GM12878 (cell line): ENCODE measurements at places on chromosomes 2 and 18.

- H3K4me1 ChIP-seq: no peaks in the 10 kb centered on the region
- no peak overlapping the region for H3K4me3 ChIP-seq
- H3K36me3 ChIP-seq: no peaks in the 10 kb centered on the region
- H3K27me3 ChIP-seq: no peaks in the 10 kb centered on the region
Measured at GRCh38 chr2:36633470-36634092, 35.6 kb upstream of the FEZ2 start.

GRCh38 chr2:98188351-98189046, 101.5 kb downstream of the VWA3B start:
- no peaks in the 10 kb centered on the region for H3K27me3 ChIP-seq
- no peaks in the 10 kb centered on the region for H3K36me3 ChIP-seq
- H3K27ac ChIP-seq: no peak overlapping the region
- DNase-seq: no peak
- no peak overlapping the region for H3K4me3 ChIP-seq

DNA sequence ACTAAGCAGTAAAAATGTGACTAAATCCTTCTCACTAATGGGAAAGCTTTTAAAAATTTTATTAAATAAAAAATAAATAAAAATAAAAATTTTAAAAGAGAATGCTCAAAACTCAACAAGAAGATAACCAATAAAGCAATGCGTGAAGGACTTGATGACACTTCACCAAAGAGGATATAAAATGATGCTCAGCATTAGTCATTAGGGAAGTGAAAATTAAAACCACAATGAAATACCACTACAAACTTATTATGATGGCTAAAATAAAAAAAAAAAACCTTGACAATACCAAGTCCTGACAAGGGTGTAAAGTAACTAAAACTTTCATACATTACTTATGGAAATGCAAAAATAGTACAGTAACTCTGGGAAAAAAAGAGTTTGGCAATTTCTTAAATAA, 3.3 kb upstream of the WDR75 start:
- peaks cover 9% of the 10 kb centered on the region; the same call in 1 of the 2 replicates for H3K4me1 ChIP-seq
- H3K4me3 ChIP-seq: no peak overlapping the region
- DNase-seq: no peak

GRCh38 chr2:96758987-96759386, 1.7 kb upstream of the CNNM4 start:
- H3K36me3 ChIP-seq: no peaks in the 10 kb centered on the region
- H3K27me3 ChIP-seq: no peaks in the 10 kb centered on the region
- no peak overlapping the region for H3K27ac ChIP-seq

DNA sequence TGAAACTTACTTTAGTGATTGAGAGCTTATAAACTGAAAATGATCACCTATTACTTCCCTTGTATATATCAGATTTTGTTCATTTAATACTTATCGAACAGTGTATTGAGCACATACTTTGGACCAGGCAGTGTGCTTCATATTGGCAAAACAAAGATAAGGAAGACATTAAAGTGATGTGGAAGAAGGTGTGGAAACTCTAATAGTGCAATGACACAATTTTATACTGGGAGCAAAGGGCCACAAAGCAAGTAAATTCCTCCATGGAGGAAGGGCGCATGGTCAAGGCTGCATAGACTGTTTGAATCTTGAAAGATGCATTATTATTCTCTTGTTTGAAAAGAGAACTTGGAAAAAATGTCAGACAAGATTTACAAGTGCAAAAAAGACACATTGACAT, 936.5 kb upstream of the DDX18 start:
- DNase-seq: no peak
- H3K4me3 ChIP-seq: no peak overlapping the region
- no peaks in the 10 kb centered on the region for H3K27me3 ChIP-seq
- no peaks in the 10 kb centered on the region for H3K4me1 ChIP-seq
- H3K27ac ChIP-seq: no peak overlapping the region

- no peaks in the 10 kb centered on the region for H3K36me3 ChIP-seq
- H3K4me1 ChIP-seq: no peaks in the 10 kb centered on the region
- DNase-seq: no peak
- no peaks in the 10 kb centered on the region for H3K27me3 ChIP-seq
- no peak overlapping the region for H3K27ac ChIP-seq
- no peak overlapping the region for H3K4me3 ChIP-seq
Measured at GRCh38 chr18:58580078-58580477, 48.8 kb downstream of the ALPK2 start.

GRCh38 chr2:217988014-217988839, 14.6 kb downstream of the TNS1 start:
- no peak overlapping the region for H3K27ac ChIP-seq
- no peaks in the 10 kb centered on the region for H3K27me3 ChIP-seq
- H3K4me3 ChIP-seq: no peak overlapping the region
- H3K36me3 ChIP-seq: no peaks in the 10 kb centered on the region
- no peaks in the 10 kb centered on the region for H3K4me1 ChIP-seq

DNA sequence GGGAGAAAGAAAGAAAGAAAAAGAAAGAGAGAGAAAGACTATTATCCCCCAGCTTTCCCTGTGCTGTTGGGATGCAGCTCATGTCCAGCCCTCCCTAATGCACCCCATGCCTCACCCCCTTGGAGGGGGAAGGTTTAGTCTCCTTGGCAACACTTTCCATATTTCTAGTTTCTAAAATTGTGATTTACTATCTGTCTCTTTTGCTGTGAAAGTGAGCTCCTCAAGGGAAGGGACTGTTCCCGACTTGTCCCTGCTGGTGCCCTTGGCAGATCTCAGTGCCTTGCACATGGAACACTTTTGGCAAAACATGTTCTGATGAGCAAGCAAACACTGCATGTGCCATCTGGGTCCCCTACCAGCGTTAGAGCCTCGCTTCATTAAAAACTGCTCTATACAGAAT, 11.7 kb upstream of the NAPG start:
- H3K4me3 ChIP-seq: no peak overlapping the region
- H3K27me3 ChIP-seq: peaks cover 4% of the 10 kb centered on the region; the same call in 1 of the 2 replicates
- no peaks in the 10 kb centered on the region for H3K4me1 ChIP-seq
- DNase-seq: no peak
- no peak overlapping the region for H3K27ac ChIP-seq

DNA sequence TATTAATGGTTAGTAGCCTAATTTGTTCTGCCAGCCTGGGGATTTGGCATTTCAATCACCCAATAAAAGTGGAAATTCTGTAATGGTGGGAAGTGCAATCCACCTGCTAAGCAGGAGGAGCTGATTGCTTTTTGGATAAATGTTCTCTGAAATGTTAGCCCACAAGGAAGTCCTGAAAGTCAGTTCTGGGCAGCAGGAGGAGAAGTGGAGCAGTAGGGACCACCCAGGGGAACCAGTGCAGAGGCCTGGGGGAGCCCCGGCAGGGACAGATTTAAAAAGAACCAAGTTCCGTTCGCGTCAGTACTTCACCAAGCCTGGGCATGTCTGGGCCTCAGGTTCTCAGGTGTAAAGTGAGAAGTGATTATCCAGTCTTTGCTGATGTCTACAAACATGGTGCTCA, 248.5 kb upstream of the RAB6C start:
- H3K4me1 ChIP-seq: no peaks in the 10 kb centered on the region
- H3K27ac ChIP-seq: no peak overlapping the region
- no peak for DNase-seq
- no peak overlapping the region for H3K4me3 ChIP-seq

DNA sequence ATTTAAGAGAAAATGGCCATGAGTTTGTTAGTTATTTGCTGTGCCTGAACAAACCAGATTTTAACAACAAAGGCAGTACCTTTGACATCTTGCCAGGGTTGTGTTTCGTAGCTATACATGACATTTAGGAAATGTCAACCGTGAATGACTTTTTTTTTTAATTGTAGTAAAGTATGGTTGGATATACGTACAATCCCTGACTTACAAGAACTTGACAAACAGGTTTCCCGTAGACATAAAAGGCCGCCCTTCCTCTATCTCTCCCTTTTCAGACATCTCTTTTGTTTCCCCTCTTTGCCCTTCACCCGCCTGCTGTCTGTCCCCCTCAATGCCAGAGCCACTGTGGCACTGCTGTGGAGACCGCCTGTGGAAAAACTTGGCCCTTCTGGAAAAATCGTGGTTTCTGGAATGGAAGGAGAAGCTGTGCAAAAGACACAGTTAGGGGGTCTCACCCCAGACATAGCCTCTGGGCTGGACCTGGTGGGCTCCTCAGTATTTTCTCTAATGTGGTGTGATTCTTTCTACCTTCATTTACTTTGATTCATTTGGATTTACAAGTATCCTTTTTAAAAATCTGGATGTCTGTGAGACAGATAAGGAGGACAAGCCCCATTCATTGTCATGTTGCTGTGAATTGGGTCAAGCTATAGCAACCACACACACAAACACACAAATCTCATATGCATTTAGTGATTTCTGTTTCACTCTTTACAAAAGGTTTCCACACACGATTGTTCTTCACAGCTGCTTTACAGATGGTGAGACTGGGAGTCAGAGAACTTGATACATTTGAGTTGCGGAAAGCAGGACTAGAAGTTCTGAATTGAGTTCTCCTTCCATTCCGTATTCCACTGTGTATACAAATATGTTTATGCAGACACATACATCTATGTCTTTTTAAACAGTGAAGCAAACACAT, 48.6 kb downstream of the SPATS2L start:
- H3K4me3 ChIP-seq: no peak overlapping the region
- no peak overlapping the region for H3K27ac ChIP-seq
- H3K27me3 ChIP-seq: no peaks in the 10 kb centered on the region
- H3K36me3 ChIP-seq: no peaks in the 10 kb centered on the region

- no peaks in the 10 kb centered on the region for H3K36me3 ChIP-seq
- no peak overlapping the region for H3K4me3 ChIP-seq
- no peak overlapping the region for H3K27ac ChIP-seq
- DNase-seq: no peak
- H3K4me1 ChIP-seq: no peaks in the 10 kb centered on the region
- H3K27me3 ChIP-seq: no peaks in the 10 kb centered on the region
Measured at GRCh38 chr18:79611040-79611681, 68.4 kb upstream of the CTDP1 start.

GRCh38 chr18:41165625-41166024, 789.4 kb upstream of the PIK3C3 start:
- H3K27ac ChIP-seq: no peak overlapping the region
- H3K27me3 ChIP-seq: no peaks in the 10 kb centered on the region
- H3K4me3 ChIP-seq: no peak overlapping the region

DNA sequence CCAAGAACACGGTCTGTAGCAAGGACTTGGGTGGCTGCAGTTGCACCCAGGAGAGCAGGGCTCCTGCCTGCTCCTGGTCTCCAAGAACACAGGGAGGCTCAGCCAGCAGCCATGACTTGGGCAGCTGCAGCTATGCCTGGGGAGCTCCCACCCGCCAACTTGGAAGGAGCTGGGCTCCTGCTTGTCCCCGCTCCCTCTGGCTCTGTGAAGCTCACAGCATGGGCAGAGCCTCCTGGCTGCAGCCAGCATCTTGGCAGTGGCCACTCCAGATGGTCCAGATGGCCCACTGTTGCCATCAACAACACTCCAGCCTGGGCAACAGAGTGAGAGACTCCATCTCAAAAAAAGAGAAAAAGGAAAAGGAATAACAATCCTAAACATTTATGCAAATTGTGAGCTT, 5.2 kb downstream of the ZSCAN30 start:
- H3K36me3 ChIP-seq: peaks cover 8% of the 10 kb centered on the region; the same call in 1 of the 2 replicates
- DNase-seq: no peak
- H3K27ac ChIP-seq: no peak overlapping the region
- H3K4me3 ChIP-seq: no peak overlapping the region
- H3K4me1 ChIP-seq: no peaks in the 10 kb centered on the region; the same call in 1 of the 2 replicates
- no peaks in the 10 kb centered on the region for H3K27me3 ChIP-seq

- H3K4me1 ChIP-seq: no peaks in the 10 kb centered on the region
- H3K4me3 ChIP-seq: no peak overlapping the region
- H3K27ac ChIP-seq: no peak overlapping the region
- DNase-seq: no peak
Measured at GRCh38 chr2:237322564-237322963, 91.4 kb downstream of the COL6A3 start.

GRCh38 chr18:41326311-41326710, 628.7 kb upstream of the PIK3C3 start:
- no peaks in the 10 kb centered on the region for H3K27me3 ChIP-seq
- DNase-seq: no peak
- H3K36me3 ChIP-seq: no peaks in the 10 kb centered on the region

GRCh38 chr18:12928206-12928605, 19.6 kb upstream of the SEH1L start:
- no peaks in the 10 kb centered on the region for H3K36me3 ChIP-seq
- H3K27ac ChIP-seq: no peak overlapping the region
- H3K4me1 ChIP-seq: no peaks in the 10 kb centered on the region
- DNase-seq: no peak

DNA sequence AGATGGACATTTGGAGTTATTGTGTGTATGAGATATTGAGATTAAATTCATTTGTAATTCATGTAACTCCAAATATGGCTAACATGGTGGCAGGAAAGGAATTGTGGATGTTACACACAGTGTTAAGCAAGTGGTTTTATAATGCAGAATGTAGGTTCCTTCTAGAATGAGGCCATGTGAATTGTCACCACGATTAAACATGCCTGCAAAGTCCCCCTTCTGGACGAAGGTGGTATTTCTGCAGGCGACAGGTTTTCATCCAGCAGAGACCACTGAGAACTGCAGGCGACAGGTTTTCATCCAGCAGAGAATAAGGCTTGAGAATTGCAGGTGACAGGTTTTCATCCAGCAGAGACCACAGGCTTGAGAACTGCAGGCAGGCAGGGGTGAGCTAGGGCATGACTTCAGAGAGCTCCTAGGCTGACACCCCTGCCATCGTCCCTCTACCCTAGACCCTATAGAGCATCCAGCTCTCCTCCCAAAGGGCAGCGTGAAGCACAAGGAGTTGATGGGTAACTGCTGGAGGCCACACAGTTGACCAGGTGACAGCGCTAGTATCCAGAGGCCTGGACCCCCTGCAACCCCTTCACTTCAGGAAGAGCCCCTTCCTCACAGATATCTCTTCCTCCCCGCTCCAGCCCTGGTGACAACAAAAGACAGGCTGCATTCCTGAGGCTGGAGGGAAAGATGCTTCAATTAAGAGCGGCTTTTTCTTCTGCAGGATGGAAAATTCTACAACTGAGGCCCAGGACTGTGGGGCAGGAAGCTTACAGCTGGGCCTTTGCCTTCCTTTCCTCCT, 175.8 kb downstream of the LOXHD1 start:
- no peak overlapping the region for H3K4me3 ChIP-seq
- H3K36me3 ChIP-seq: no peaks in the 10 kb centered on the region
- no peaks in the 10 kb centered on the region for H3K4me1 ChIP-seq
- DNase-seq: no peak
- H3K27ac ChIP-seq: no peak overlapping the region

DNA sequence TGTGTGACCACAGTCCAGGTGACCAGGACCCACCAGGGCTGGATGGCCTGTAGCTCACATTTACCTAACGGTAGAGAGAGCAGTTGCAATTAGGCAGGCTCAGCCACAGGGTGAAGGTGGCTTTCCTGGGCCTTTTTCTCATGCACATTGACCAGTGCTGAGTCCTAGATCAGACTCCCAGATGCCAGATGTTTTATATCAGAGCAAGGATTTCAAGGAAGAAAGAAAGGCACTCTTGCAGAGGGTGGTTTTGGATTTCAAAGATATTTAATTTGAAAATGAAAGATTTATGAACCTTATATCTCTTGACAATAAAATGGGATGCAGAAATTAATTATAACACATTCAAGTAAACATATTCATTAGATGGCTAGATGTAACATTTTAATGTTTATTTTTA, 694.2 kb upstream of the GYPC start:
- no peaks in the 10 kb centered on the region for H3K27me3 ChIP-seq
- no peaks in the 10 kb centered on the region for H3K36me3 ChIP-seq
- H3K4me3 ChIP-seq: no peak overlapping the region

GRCh38 chr2:81670885-81671284, 1366.3 kb upstream of the LRRTM1 start:
- no peak overlapping the region for H3K27ac ChIP-seq
- H3K36me3 ChIP-seq: no peaks in the 10 kb centered on the region
- no peaks in the 10 kb centered on the region for H3K4me1 ChIP-seq
- H3K4me3 ChIP-seq: no peak overlapping the region
- no peaks in the 10 kb centered on the region for H3K27me3 ChIP-seq
- DNase-seq: no peak
